ENCODE measurements at places on chromosomes 2 and 18.

- no peak for DNase-seq
These were observed 636.3 kb downstream of the TSN start for GRCh38 chr2:122391726-122392125.

DNA sequence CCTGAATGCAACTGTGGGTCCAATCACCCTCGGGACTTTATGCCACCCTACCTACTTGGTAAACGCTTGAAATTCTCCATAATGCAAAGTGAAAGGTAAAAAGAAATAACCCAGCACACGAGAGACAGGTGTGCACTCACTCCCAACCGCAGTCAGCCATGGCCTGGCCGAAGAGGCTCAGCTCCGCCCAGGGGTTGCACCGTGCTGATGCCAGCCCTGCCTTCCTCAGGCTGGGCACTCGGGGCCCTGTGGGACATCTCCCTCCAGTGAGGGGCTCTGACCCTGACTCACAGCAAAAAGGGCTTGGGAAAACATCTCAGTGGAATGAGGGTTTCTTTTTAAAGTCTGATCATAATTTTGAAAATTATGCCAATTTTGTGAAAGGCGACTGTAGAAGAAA, 13.3 kb downstream of the SLC66A2 start:
- no peak for DNase-seq

DNA sequence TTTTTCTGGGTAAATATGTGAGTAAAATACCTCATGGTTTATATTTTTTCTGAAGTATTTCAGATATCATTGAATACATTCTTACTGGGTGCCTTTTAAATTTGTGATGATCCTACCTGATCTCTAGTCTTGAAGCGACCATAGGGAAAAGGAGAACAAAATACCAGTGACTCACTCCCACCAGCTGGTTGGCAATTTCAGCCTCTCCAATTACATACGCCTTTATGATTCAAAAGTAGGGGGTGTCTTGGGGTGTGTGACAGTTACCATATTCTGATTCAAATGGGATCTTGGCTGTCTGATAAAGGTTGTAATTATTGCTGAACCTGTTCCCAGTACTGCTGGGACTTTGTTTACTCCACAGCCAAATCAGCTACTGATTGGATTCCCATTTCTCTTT, 175.9 kb upstream of the NXPH2 start:
- DNase-seq = no peak

DNA sequence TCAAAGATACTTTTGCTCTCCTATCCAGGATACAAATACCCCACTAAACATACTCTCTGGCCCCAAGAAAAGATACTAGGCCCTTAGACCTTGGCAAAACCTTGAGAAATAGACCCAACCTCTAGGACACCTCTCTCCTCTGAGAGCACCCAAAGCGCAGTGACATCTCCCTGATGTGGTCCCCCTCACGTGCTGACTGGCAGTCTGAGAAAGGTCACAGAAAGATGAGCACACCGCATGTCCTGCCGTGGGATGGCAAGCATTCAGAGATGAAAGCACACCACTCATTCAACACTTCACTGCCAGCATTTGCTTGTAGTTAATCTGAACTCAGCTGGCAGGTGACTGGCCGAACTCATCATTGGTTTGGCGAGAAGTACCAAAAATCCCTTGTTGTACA, 6.1 kb upstream of the TBC1D8 start:
- no peak for DNase-seq

- DNase-seq = no peak
These were observed 57.4 kb upstream of the EPB41L3 start for GRCh38 chr18:5601188-5601624.

- no peak for DNase-seq
These were observed 266.8 kb downstream of the EN1 start for GRCh38 chr2:118580651-118581050.

DNA sequence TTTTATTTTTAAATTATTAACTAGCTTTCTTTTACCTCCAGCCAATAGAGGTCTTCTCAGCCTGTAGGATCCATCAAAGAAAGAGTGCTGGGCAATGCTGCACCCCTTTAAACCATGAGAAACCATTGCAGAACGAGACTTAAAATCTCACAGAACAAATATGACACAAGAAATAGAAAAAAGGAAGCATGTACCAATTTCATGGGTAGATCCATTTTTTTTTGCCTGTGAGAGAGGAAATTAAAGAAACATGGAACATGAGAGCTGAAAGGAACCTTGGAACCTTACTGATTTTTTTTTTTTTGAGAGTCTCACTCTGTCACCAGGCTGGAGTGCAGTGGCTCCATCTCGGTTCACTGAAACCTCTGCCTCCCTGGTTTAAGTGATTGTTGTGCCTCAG, 14.0 kb downstream of the HRH4 start:
- no peak for DNase-seq

DNA sequence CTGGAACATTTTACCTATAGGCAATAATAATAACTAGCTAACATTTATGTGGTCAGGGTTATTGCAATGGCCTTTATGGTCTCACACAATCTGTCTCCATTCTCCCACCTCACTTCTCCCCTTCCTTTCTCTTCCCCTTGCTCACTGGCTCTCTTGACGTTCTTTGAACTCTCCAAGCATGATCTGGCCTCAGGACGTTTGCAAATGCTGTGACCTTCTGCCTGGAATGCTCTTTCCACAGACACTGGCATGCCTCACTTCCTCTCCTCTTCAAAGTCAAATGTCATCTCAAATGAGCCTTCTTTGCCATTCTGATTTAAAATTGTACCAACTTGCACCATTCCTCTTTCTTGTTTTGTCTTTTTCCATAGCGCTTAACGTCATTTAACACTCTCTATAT, 25.3 kb upstream of the GCG start:
- DNase-seq = no peak
